Activated CD4-positive, alpha-beta memory T cell treated with anti-CD3 and anti-CD28 coated beads, Interleukin-2, amount 10 ng/mL, durations not matched to agents 7 days and 5 days (primary cell): ENCODE measurements at places on chromosomes 6 and 20. TPM values are rescaled to one million over a fixed set of nuclear protein-coding genes. Genes with fewer than 3 reads are reported as not detected.

GRCh38 chr20:53152228-53152627 is 180.1 kb downstream of the TSHZ2 start:
- no peak overlapping the region for H3K4me3 ChIP-seq
- DNase-seq = no peak

DNA sequence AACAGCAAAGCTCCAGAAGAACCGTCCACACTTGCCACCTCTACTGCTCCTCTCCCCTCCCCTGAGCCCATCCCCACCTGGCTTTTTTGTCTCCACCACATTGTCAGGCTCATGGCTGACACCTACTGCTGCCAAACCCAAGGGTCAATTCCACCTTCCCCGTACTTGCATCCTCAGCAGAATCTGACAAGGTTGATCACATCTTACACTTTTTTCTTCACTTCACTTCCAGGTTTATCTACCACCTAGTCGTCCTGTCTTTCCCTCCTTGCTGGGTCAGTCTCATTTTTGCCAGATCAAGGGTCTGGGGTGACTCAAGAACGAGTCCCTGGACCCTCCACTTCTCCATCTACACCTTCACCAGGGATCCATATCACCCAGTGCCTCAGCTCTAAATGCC is 3.1 kb downstream of the AURKA start:
- no peak for DNase-seq
- peaks cover 61% of the 10 kb centered on the region for H3K4me1 ChIP-seq
- H3K36me3 ChIP-seq = peaks cover 74% of the 10 kb centered on the region
- peak overlapping the region; percentile 2 for H3K27ac ChIP-seq
- H3K27me3 ChIP-seq = no peaks in the 10 kb centered on the region

- H3K36me3 ChIP-seq = no peaks in the 10 kb centered on the region
- H3K27ac ChIP-seq = no peak overlapping the region
- H3K27me3 ChIP-seq = peaks cover 39% of the 10 kb centered on the region
- no peak overlapping the region for H3K4me3 ChIP-seq
- DNase-seq = no peak
- no peaks in the 10 kb centered on the region for H3K4me1 ChIP-seq
These were observed 11.1 kb upstream of the TCF15 start for GRCh38 chr20:621125-621756.

NT5E gene
- 3.4 TPM for total RNA-seq

TTK gene
- 35.9 TPM for total RNA-seq

- no peak overlapping the region for H3K27ac ChIP-seq
- no peak for DNase-seq
- no peaks in the 10 kb centered on the region for H3K36me3 ChIP-seq
- no peaks in the 10 kb centered on the region for H3K4me1 ChIP-seq
- no peaks in the 10 kb centered on the region for H3K27me3 ChIP-seq
These were observed 352.5 kb downstream of the HDGFL1 start for GRCh38 chr6:22921828-22922227.

GRCh38 chr6:114592506-114592905 is 249.7 kb upstream of the HS3ST5 start:
- H3K27ac ChIP-seq = no peak overlapping the region
- no peaks in the 10 kb centered on the region for H3K36me3 ChIP-seq
- H3K4me1 ChIP-seq = no peaks in the 10 kb centered on the region
- no peaks in the 10 kb centered on the region for H3K27me3 ChIP-seq

CD83 gene
- total RNA-seq = 5.5 TPM

GRCh38 chr6:44531442-44532015 is 144.0 kb downstream of the CDC5L start:
- no peaks in the 10 kb centered on the region for H3K27me3 ChIP-seq
- no peak overlapping the region for H3K27ac ChIP-seq
- H3K4me1 ChIP-seq = peaks cover 16% of the 10 kb centered on the region
- no peak for DNase-seq

NR2E1 gene
- total RNA-seq = not detected

MRAP2 gene
- not detected for total RNA-seq

DNA sequence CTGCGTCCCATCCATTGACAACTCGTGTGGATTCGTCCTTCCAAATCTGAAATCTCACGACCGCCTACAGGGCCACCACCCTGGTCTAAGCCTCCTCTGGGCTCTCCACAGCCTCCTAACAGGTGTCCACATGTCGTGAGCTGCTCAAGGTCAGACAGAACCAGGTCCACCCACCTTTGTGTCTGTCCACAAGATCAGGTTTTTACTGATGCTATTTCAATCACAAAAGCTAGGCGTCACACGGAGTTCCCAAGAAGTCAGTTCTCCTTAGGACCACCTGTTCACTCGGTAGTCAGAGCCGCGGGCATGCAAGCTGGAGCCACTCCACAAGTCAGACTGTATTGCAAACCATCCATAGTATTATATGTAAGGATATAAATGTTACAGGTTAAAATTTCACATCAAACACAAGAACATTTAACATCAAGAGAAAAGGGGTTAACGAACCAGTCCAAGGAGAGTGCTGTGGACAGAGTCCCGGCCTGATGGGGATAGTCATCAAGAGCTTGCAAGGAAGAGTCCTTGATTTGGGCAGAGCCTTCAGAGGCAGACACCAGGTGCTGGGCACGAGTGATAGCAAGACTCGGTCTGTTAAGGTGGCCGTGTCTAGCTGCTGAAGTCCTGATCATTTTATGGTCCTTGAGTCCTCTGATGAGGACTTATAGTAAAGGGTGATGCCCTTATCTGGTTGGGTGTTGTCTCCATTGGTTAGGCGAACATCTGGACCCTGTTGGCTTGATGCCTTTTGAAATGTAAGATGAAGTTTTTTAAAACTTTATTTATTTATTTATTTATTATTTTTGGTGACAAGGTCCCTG is 731 bp upstream of the DNPH1 start:
- peaks cover 13% of the 10 kb centered on the region for H3K36me3 ChIP-seq
- H3K4me1 ChIP-seq = peaks cover 36% of the 10 kb centered on the region
- DNase-seq = no peak
- peak overlapping the region; percentile 79 for H3K4me3 ChIP-seq
- peaks cover 9% of the 10 kb centered on the region for H3K27me3 ChIP-seq

GRCh38 chr20:3352202-3352601 is 55.3 kb downstream of the DNAAF9 start:
- no peak for DNase-seq
- no peaks in the 10 kb centered on the region for H3K36me3 ChIP-seq
- H3K27ac ChIP-seq = no peak overlapping the region
- H3K27me3 ChIP-seq = no peaks in the 10 kb centered on the region
- no peak overlapping the region for H3K4me3 ChIP-seq

DNA sequence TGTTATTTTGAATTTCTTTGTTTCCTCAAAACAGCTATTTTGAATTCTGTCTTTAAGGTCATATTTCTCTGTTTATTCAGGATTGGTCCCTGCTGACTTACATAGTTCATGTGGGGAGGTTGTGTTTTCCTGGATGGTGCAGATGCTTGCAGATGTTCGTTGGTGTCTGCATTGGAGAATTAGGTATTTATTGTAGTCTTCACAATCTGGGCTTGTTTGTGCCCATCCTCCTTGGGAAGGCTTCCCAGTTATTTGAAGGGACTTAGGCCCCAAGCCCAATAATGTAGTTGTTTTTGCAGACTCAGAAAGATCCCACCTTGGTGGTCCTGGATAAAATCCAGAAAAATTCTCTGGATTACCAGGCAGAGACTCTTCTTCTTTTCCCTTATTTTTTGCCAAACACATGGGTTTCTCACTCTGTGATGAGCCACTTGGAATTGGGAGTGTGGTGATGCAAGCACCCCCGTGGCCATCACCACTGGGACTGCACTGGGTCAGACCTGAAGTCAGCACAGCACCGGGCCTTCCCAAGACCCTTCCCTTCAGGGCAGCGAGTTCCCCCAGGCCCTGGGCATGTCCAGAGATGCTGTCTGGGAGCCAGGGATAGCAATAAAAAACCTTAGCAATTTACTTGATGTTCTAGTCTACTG is 81.6 kb upstream of the EZR start:
- peaks cover 14% of the 10 kb centered on the region for H3K36me3 ChIP-seq
- no peak overlapping the region for H3K27ac ChIP-seq
- no peaks in the 10 kb centered on the region for H3K4me1 ChIP-seq

DNA sequence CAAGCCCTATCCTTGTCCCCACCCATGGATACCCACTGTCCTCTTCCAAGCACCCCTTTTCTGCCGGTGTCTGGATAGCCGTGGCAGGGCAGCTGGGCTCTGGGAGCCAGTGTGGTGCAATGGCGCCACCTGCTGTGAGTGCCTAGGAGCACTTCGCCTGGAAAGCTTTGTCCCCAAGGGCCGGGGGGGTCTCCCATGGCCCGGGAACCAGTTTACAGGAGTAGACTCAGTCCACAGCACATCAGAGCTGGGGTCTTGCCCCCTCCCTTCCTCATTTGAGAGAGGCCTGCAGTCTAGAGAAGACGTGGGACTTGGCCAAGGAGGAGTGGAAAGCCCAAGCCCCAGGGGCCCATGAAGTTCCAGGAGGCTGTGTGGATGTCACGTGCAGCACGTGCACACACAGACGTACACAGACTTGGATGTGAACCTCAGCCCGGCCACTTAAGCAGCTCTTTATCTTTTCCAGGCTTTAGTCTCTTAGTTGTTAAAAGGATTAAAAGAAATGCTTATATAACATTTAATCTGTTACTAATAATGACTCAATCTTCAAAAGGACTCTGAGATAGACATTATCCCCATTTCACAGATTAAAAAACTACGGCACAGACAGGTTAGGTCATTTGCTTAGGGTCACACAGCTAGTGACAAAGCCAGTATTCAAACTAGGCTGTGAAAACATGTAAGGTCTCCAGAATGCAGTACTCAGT is 40.9 kb upstream of the CDH22 start:
- no peak overlapping the region for H3K27ac ChIP-seq
- DNase-seq = peak; percentile 62
- H3K4me3 ChIP-seq = no peak overlapping the region
- H3K36me3 ChIP-seq = peaks cover 17% of the 10 kb centered on the region
- H3K27me3 ChIP-seq = peaks cover 7% of the 10 kb centered on the region

DNA sequence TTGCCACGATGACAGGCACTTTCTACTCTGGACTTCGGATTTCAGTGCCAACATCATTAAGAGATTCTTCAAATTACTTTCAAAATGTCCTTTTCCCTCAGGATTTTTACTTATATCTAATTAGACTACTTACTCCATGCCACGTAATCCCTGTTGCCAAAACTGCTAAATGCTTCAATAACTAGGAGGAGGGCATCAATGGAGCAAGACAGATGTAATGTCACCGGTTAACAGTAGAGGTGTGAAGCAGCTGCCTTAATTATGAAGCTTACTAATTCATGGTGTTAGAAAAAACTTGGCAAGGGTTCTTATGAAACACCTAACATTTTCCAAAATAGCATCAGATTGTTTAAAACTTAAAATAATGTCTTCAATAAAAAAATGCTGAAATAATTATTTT is 111.2 kb upstream of the SIM1 start:
- H3K4me3 ChIP-seq = no peak overlapping the region
- no peak for DNase-seq
- peaks cover 2% of the 10 kb centered on the region for H3K4me1 ChIP-seq
- H3K27ac ChIP-seq = no peak overlapping the region

DNA sequence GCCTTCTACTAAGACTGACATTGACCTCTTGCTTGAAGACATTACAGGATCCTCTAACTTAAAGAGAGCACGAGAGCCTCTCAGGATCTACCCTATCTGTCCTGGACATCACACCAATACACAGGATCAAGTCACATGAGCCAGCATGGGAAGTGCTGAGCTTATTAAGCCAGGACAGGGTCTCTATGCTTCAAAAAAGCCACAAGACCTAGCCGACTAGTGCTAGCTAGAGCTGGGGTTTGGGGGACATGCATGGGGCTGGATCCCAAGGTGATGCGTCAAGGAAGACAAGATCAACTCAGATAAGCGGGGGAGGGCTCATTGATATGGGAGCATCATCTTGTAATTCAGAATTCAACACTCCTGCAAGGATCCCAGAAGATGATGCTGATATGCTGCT is 167.2 kb upstream of the TAB2 start:
- H3K27ac ChIP-seq = peak overlapping the region; percentile 91
- H3K27me3 ChIP-seq = no peaks in the 10 kb centered on the region
- H3K4me3 ChIP-seq = peak overlapping the region; percentile 33
- peaks cover 84% of the 10 kb centered on the region for H3K36me3 ChIP-seq
- DNase-seq = no peak

ASCC3 gene
- total RNA-seq = 46.0 TPM

- no peak within 1 kb of the TSS for H3K27ac ChIP-seq
- no peaks in the 10 kb centered on the region for H3K36me3 ChIP-seq
- peak within 1 kb of the TSS; percentile 72 for H3K4me3 ChIP-seq
These were observed at the start of gene SASH1 for GRCh38 chr6:148342350-148343046. Gene SASH1 (plus strand): TSS chr6:148342838. CDS start chr6:148343068, 230 bp downstream.

DNA sequence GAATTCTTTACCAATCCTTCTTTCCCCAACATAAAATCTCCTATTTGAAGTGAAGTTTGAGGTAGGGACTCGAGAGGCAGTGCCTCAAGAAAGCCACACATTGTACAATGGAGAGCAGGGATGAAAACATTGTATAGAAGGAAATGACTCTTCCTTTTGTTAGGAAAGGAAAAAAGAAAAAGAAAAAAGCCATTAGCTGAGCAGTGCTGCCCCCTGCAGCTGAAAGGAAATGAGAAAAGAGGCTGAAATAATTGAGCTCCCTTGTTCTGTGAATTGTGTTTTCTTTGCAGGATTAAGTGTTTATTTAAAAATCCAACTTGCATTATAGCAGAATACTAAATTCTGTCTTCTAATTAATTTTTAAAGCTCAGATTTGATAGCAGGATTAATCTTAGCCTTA is 162.9 kb upstream of the SASH1 start:
- no peak overlapping the region for H3K4me3 ChIP-seq
- no peak overlapping the region for H3K27ac ChIP-seq
- peaks cover 19% of the 10 kb centered on the region for H3K27me3 ChIP-seq
- H3K36me3 ChIP-seq = no peaks in the 10 kb centered on the region

ELOVL4 gene
- 1.9 TPM for total RNA-seq

GRCh38 chr6:139374357-139375225 is at the start of gene CITED2:
Gene CITED2 (minus strand): TSS chr6:139374648. CDS start chr6:139373944, 704 bp downstream.
- peaks cover 42% of the 10 kb centered on the region for H3K36me3 ChIP-seq
- peak within 1 kb of the TSS; percentile 100 for H3K27ac ChIP-seq
- DNase-seq = peak; percentile 93
- H3K4me3 ChIP-seq = peak within 1 kb of the TSS; percentile 99
- peaks cover 50% of the 10 kb centered on the region for H3K4me1 ChIP-seq

GABRR2 gene
- 0.78 TPM for total RNA-seq

DNA sequence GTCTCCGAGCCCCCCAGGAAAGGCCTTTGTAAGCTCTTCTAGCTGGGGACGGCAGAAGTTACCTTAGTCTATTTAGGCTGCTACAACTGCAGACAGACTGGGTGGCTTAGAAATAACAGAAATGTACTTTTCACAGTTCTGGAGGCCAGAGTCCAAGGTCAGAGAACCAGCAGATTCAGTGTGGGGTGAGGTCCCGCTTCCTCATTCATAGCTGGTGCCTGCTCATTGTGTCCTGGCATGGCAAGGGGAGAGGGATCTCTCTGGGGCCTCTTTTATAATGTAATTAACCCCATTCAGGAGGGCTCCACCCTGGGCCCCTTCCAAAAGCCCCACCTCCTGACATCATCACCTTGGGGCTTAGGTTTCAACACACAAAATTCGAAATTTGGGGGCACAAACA is 315.1 kb downstream of the CDH4 start:
- no peaks in the 10 kb centered on the region for H3K4me1 ChIP-seq
- H3K27me3 ChIP-seq = no peaks in the 10 kb centered on the region
- no peaks in the 10 kb centered on the region for H3K36me3 ChIP-seq
- no peak overlapping the region for H3K4me3 ChIP-seq
- DNase-seq = no peak

- no peak overlapping the region for H3K4me3 ChIP-seq
- peaks cover 3% of the 10 kb centered on the region for H3K27me3 ChIP-seq
- no peak for DNase-seq
These were observed 279.6 kb downstream of the QKI start for GRCh38 chr6:163694072-163694471.
